ENCODE measurements at places on chromosomes 11 and 22. TPM values are rescaled to one million over a fixed set of nuclear protein-coding genes. Genes with fewer than 3 reads are reported as not detected.
A peak's percentile ranks its signal among the peaks of the same experiment; 100 is the strongest.

LIF gene
- total RNA-seq = 0.31 TPM

SHANK2 gene
- 0.22 TPM for total RNA-seq

UBQLN3 gene
- not detected for total RNA-seq

BAIAP2L2 gene
- total RNA-seq = 0.13 TPM

MYEOV gene
- 92.3 TPM for total RNA-seq

C11orf86 gene
- total RNA-seq = not detected

GRCh38 chr11:96257036-96257435 lies 86.0 kb downstream of the MAML2 start:
- H3K36me3 ChIP-seq = no peaks in the 10 kb centered on the region
- DNase-seq = no peak
- peak overlapping the region; percentile 49 for H3K27ac ChIP-seq
- H3K4me1 ChIP-seq = peaks cover 58% of the 10 kb centered on the region
- no peaks in the 10 kb centered on the region for H3K27me3 ChIP-seq

DNA sequence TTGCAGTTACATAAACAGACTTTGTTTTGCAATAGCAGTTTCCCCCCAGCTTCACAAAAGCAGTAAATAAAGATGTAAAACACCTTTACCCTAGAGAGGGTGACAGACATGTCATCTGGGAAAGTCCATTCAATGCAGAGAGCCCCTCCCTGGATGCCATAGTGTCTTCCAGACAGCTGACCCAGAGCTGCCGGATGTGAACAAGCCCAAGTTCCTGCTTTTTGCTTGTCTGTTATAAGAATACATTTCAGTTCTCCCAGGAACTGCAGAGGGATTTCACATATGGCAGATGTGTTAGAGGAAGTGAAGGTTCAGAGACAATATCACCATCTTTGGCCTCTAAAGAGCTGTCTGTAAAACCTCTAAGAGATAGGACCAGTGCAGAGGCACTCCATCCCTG lies 48.9 kb downstream of the RELT start:
- H3K27ac ChIP-seq = no peak overlapping the region
- no peak overlapping the region for H3K4me3 ChIP-seq
- no peaks in the 10 kb centered on the region for H3K4me1 ChIP-seq
- DNase-seq = no peak

DNA sequence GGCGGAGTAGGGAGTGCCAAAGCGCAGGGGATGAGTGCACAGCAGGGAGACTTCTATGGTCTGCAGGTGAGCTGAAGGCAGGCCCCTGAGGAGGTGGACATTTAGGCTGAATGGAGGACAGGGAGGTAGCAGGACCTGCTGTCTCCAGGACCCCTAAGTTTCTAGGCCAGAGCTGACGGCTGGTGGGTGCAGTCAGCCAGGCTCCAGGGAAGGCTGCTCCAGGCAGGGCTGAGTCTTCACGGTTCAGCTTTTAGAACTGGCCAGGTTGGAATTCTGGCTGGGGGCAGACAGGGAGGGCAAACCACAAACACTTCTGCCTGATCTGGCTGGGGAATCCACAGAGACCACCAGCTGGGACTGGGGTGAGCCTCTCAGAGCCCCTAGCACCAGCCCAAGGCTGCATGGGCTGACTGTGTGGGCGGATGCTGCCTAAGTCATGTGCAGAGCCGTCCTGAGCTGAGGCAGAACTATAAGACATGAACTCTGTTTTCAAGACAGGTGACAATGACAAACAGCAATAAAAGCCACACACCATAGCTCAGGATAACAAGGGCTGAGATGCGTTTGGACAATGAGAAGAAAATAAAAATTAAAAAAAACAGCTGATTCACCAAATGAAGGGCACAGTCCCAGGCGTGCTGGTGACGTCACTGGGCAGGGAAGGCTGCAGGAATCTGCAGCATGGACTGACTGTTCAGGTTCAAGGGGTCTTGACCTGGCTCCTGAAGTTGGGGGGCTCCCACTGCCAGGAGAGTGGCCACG lies 10.4 kb upstream of the MALAT1 start:
- no peak overlapping the region for H3K4me3 ChIP-seq
- peak overlapping the region; percentile 54 for H3K27ac ChIP-seq
- peak; percentile 41 for DNase-seq
- H3K27me3 ChIP-seq = no peaks in the 10 kb centered on the region
- peaks cover 77% of the 10 kb centered on the region for H3K4me1 ChIP-seq
- H3K36me3 ChIP-seq = no peaks in the 10 kb centered on the region

- H3K36me3 ChIP-seq = no peaks in the 10 kb centered on the region
- H3K27me3 ChIP-seq = peaks cover 20% of the 10 kb centered on the region
- no peak for DNase-seq
- no peak overlapping the region for H3K27ac ChIP-seq
- H3K4me3 ChIP-seq = no peak overlapping the region
- H3K4me1 ChIP-seq = no peaks in the 10 kb centered on the region
Observed at GRCh38 chr11:46898396-46899095, 19.8 kb downstream of the LRP4 start.

Measured in K562 (cell line).